Foreskin keratinocyte (primary cell): ENCODE measurements at places on chromosomes 5 and 9. TPM values are rescaled to one million over a fixed set of nuclear protein-coding genes. Genes with fewer than 3 reads are reported as not detected.

Gene S100Z
- polyA plus RNA-seq = not detected in 2 replicates

Gene CATSPER3
- 0.21 and 0.31 TPM in 2 replicates for polyA plus RNA-seq

Gene GALNT12
- 0.19 and 0.48 TPM in 2 replicates for polyA plus RNA-seq

Gene NUTM2G
- not detected in 2 replicates for polyA plus RNA-seq

Gene TEK
- 0.01 TPM in 1 of 2 replicates, not detected in the other for polyA plus RNA-seq

Gene SLC45A2
- polyA plus RNA-seq = not detected in 2 replicates

Gene ADAMTS19
- 0.02 TPM in 2 replicates for polyA plus RNA-seq

Gene PCDHA5
- polyA plus RNA-seq = not detected in 2 replicates

Gene SUSD3
- 0.18 and 0.24 TPM in 2 replicates for polyA plus RNA-seq

Gene PDLIM4
- polyA plus RNA-seq = 162 and 190 TPM in 2 replicates

Gene PRSS3
- 127 and 247 TPM in 2 replicates for polyA plus RNA-seq

Gene DNM1
- polyA plus RNA-seq = 0.68 and 1.3 TPM in 2 replicates

Gene ANKRD20A1
- polyA plus RNA-seq = 0.09 TPM in 1 of 2 replicates, not detected in the other
